ENCODE measurements at places on chromosomes 11 and 22.

DNA sequence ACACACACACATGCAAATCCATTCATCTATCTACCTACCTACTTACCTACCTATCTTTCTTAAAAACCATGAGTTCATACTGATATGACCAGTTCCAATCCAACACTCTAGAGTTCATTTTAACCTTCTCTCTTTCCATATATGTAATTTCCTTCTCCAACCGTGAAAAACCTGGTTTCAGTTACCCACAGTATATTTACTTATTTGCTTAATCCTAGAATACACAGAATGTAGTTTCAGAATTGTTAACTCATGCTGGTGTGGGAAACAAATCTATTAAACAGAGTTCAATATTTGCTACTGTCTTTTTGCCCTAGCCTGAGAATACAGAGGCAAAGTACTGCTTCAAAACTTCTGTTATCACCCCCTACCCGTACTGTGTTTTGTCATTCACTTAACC is 101.3 kb downstream of the RRM1 start:
- DNase-seq = no peak
- no peak overlapping the region for H3K4me3 ChIP-seq
- peaks cover 10% of the 10 kb centered on the region for H3K27me3 ChIP-seq
- no peaks in the 10 kb centered on the region for H3K36me3 ChIP-seq

DNA sequence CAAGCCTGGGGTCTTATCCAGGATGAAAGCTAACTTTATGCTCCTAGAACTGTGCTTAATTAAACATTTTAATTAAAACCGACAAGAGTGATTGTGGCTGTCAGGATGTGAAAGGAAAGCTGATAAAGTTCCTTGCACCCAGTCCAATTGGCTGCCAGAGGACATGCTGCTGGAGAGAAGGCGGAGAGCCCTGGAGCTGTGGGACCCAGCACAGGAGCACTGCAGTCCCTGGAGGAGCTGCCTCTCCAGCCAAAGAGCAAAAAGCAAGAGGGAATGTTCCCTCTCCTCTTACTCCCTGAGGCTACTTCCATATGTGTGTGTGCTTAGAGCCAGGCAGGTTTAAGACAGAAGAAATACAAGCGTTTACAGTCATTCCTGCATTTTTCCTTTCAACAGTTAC is 118.6 kb downstream of the OPCML start:
- H3K27me3 ChIP-seq = no peaks in the 10 kb centered on the region
- H3K4me3 ChIP-seq = no peak overlapping the region
- H3K4me1 ChIP-seq = no peaks in the 10 kb centered on the region

GRCh38 chr11:6096417-6096816 is 11.1 kb upstream of the OR56B4 start:
- no peaks in the 10 kb centered on the region for H3K36me3 ChIP-seq
- H3K4me3 ChIP-seq = no peak overlapping the region
- H3K27me3 ChIP-seq = peaks cover 9% of the 10 kb centered on the region
- DNase-seq = no peak
- H3K4me1 ChIP-seq = no peaks in the 10 kb centered on the region
- no peak overlapping the region for H3K27ac ChIP-seq

DNA sequence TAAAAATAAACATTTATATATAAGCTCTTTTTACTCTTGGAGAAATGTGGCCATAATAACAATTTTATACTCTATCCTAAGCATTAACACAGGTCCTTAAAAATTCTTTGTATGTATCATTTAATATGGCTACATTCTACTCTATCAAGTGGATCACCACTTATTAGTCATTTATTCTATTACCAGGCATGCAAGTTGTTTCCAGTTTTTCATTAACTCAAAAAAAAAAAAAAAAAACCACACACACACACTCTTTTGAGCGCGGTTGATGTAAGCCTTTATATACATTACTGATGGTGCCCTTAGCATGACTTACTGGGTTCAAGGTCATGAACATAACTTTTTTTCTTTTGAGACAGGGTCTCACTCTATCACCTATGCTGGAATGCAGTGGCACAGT is 47.1 kb upstream of the MICAL2 start:
- H3K4me1 ChIP-seq = peaks cover 7% of the 10 kb centered on the region
- no peak overlapping the region for H3K4me3 ChIP-seq
- DNase-seq = no peak
- H3K27me3 ChIP-seq = no peaks in the 10 kb centered on the region
- H3K36me3 ChIP-seq = no peaks in the 10 kb centered on the region

DNA sequence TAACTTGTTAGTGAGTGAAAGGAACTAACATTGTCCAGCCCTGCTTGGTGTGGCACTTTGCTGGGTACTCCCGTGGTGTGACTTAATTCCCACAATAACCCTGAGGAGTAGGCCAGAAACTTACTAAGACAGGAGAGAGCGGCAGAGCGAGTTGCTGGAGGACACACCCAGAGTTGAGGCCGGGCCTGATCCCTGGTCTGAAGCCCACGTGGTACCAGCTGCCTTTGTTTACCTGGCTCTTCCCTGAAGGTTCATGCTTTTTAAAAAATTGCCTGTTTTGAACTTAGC is 594 bp downstream of the MPST start:
- peaks cover 2% of the 10 kb centered on the region for H3K27me3 ChIP-seq
- peak overlapping the region; percentile 82 for H3K27ac ChIP-seq
- peak overlapping the region; percentile 91 for H3K4me3 ChIP-seq
- DNase-seq = no peak
- H3K4me1 ChIP-seq = peaks cover 14% of the 10 kb centered on the region

GRCh38 chr11:85768473-85769146 is 42.3 kb downstream of the SYTL2 start:
- H3K4me3 ChIP-seq = no peak overlapping the region
- H3K27ac ChIP-seq = no peak overlapping the region
- peaks cover 16% of the 10 kb centered on the region for H3K36me3 ChIP-seq

- H3K27me3 ChIP-seq = no peaks in the 10 kb centered on the region
- H3K27ac ChIP-seq = no peak overlapping the region
- peak; percentile 60 for DNase-seq
- no peak overlapping the region for H3K4me3 ChIP-seq
These were observed 10.7 kb downstream of the SMIM38 start for GRCh38 chr11:69166218-69167115.

DNA sequence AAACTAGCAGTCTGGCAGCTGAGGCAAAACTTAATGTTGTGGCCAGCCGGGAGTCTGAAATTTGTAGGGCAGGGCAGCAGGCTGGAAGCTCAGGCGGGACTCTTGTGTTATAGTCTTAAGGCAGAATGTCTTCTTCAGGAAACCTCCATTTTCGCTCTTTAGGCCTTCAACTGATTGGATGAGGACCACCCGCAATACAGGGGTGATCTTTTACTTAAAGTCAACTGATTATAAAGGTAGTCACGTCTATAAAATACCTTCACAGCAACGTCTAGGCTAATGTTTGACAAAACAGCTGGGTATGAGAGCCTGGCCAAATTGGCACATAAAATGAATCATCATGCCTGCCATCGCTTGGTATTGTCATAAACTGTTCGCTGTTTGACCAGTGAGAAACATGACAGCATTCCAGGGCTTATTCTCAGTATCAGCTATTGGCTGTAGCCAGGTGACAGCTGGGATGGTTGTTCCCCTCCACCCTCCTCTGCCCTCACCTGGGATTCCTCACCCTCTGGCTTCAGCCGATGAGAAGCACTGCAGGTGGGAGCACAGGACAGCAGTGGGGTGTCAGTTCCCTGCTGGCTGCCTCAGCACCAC is 6.6 kb upstream of the POU2F3 start:
- no peak overlapping the region for H3K4me3 ChIP-seq
- peaks cover 25% of the 10 kb centered on the region for H3K27me3 ChIP-seq
- no peaks in the 10 kb centered on the region for H3K4me1 ChIP-seq
- DNase-seq = no peak
- no peaks in the 10 kb centered on the region for H3K36me3 ChIP-seq

DNA sequence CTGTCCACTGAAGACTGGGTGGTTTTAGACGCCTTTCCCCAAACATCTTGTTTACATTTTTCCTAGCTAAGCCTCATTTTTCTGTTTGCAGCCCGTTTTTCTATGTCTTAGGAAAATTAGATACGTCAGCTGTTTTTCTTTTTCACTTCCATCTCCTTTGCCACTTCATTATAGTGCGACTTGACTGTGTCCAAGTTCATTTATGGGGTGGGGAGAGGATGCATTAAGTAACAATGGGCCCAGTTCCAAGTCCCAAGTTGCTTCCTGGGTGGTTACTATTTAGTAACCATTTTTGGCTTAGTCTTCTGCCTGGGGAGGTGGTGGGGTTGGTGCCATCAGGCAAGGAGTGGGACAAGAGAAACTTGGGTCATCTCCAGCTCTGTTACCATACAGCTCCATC is 83.0 kb downstream of the TRAF6 start:
- peaks cover 5% of the 10 kb centered on the region for H3K4me1 ChIP-seq
- no peak overlapping the region for H3K4me3 ChIP-seq
- no peaks in the 10 kb centered on the region for H3K27me3 ChIP-seq
- peaks cover 9% of the 10 kb centered on the region for H3K36me3 ChIP-seq
- no peak overlapping the region for H3K27ac ChIP-seq

- peaks cover 3% of the 10 kb centered on the region for H3K36me3 ChIP-seq
- DNase-seq = peak; percentile 22
- peaks cover 40% of the 10 kb centered on the region for H3K4me1 ChIP-seq
- peak overlapping the region; percentile 96 for H3K27ac ChIP-seq
These were observed 711 bp downstream of the FDX1 start for GRCh38 chr11:110430267-110431050.

GRCh38 chr22:50523806-50524675 is 1.4 kb downstream of the SCO2 start:
- no peaks in the 10 kb centered on the region for H3K27me3 ChIP-seq
- peaks cover 28% of the 10 kb centered on the region for H3K4me1 ChIP-seq
- H3K36me3 ChIP-seq = peaks cover 34% of the 10 kb centered on the region

- H3K27ac ChIP-seq = no peak overlapping the region
- no peaks in the 10 kb centered on the region for H3K27me3 ChIP-seq
- H3K4me3 ChIP-seq = no peak overlapping the region
- no peaks in the 10 kb centered on the region for H3K36me3 ChIP-seq
- H3K4me1 ChIP-seq = no peaks in the 10 kb centered on the region
These were observed 134.6 kb downstream of the SPATA19 start for GRCh38 chr11:133710681-133711240.

DNA sequence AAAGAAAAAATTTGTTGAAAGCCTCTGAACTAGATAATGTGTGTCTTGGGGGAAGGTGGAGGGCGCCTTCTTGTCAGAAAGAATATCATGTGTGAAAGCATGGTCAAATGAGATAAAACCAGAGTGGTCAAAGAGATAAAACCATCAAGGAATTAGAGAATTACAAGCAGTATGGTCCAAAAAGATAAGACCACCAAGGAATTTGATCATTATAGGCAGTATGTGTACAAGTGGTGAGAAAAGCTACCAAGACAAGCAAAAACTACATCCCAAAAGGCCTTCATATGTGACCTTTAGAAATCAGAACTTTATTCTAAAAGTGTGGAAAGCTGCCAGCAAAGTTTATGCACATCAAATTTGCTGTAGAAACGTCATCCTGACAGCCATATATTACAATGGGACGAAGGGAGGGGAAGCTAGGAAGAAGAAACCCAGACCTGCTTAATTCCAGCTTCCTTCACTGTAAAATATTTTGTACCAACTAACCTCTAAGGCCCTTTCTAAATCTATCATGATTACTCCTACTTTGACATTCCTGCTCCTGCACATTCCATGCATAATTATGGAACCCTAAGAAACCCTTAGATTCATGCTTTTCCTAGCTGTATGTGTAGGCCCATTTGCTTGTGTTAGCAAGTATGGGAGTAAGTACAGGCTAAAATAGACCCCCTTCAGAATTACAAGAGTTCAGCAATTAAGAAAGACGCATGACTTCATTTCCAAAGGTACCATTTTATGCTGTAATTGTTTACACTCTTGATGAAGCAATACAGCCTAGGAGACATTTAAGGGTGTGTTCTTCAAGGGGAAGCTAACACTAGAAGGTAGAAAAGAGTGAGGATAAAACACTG is 51.6 kb downstream of the LGR4 start:
- peaks cover 2% of the 10 kb centered on the region for H3K27me3 ChIP-seq
- no peak for DNase-seq
- H3K36me3 ChIP-seq = no peaks in the 10 kb centered on the region

- H3K4me3 ChIP-seq = peak overlapping the region; percentile 39
- peaks cover 10% of the 10 kb centered on the region for H3K4me1 ChIP-seq
- no peaks in the 10 kb centered on the region for H3K36me3 ChIP-seq
- H3K27ac ChIP-seq = peak overlapping the region; percentile 79
These were observed 17.0 kb upstream of the KCTD14 start for GRCh38 chr11:78039919-78040671.

- DNase-seq = no peak
- H3K36me3 ChIP-seq = no peaks in the 10 kb centered on the region
- H3K4me1 ChIP-seq = no peaks in the 10 kb centered on the region
- no peaks in the 10 kb centered on the region for H3K27me3 ChIP-seq
- H3K27ac ChIP-seq = no peak overlapping the region
These were observed 110.2 kb downstream of the TRIM29 start for GRCh38 chr11:120027546-120028180.

GRCh38 chr11:116776522-116776984 is 3.8 kb upstream of the BUD13 start:
- peaks cover 47% of the 10 kb centered on the region for H3K36me3 ChIP-seq
- no peak for DNase-seq
- H3K27ac ChIP-seq = no peak overlapping the region
- no peaks in the 10 kb centered on the region for H3K27me3 ChIP-seq
- H3K4me1 ChIP-seq = peaks cover 36% of the 10 kb centered on the region

DNA sequence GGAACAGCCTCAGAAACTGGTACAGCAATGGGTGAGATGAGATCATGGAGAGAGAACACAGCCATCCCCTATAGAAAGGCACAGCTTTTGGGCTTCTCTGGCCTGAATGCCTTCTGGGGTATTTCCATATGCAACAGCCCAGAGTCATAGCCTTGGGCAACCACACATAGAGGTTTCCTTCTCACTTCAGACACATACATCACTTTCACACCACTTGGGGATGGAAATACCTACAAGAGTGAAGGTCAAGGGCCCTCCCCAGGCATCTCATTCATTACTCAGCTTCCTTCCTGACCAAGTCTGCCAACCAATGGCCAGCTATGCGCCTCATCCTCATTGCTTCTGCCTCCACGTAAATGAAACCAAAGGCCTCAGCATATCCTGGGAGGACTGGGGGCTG is 17.7 kb upstream of the OLFML1 start:
- H3K27ac ChIP-seq = no peak overlapping the region
- no peaks in the 10 kb centered on the region for H3K36me3 ChIP-seq
- H3K4me3 ChIP-seq = no peak overlapping the region
- H3K4me1 ChIP-seq = peaks cover 4% of the 10 kb centered on the region
- DNase-seq = peak; percentile 17

All from T-helper 2 cell treated with Interferon-gamma antibody and Interleukin-4, amounts not matched to agents 5 μg/mL and 100 μg/mL, for 36 hours (primary cell).